ENCODE measurements at places on chromosomes 12 and 14.

DNA sequence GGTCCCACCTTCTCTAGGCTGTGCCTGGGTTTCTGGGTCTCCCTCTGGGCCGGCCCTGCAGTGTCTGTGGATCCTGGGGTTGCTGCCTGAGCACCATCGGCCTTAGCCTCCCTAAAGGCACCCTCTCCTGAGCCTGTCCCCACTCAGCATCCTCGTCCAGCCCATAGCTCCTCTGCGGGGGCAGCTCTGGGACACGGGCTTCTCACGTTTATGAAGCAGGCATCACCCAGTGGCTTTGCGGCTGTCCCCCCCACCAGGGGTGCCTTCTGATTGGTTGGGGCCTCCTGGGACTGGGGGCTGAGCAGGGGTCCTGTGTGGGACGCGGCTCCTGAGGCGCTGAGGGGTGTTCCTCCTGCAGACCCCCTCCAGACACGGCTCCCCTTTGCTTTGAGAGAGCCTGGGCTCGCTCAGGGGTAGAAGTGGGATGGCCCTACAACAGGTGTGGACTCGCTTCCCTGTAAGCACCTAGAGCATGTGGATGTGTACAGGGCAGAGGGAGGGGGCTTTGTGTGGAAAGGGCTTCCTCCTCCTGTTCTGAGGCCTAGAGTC is 10.7 kb downstream of the ULK1 start:
- DNase-seq = no peak

DNA sequence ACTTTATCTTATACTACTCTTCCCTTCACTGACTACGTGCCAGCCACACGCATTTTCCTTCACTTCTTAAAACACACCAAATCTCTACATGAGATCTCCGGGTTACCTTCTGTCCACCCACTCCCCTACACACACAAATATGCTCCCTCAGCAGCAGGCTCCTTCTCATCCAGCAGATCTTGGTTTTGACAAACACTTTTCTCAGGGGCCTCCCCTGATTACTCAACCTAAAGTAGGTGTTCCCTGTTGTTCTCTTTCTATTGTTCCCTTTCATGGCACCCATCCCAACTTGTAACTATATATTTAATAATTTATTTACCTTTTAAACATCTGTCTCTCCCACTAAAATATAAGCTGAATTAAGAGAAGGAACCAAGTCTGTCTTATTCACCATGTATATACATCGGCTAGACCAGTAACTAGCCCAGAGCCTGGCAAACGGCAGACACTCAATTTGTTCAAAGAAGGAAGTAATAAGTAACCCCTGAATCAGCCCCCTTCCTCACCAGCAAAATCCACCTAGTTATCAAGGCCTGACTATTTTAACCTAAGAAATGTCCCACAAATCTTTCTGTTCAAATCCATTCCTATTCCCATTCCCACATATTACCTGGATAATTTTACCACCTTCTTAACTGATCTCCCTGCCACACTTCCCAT is 2.7 kb downstream of the C2CD5 start:
- no peak for DNase-seq

DNA sequence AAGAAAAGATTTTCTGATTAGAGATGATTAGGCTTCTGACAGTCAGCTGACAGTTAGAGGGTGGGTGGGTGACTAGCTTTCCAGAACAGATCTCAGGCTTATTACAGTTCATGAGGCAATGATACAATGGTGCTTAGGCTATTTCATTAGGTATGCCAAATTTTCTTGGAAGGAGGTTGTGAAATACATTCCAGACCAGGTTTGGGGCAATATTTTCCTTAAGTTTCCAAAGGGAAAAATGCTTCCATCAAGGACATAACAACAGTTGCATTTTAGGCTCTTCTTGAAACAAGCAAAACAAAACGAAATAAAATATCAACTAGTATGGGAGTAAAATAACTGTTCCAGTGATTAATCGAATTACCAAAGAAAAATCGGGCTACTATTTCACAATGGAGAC is 59.3 kb upstream of the CNTN1 start:
- no peak for DNase-seq

- no peak for DNase-seq
Measured at GRCh38 chr12:112979041-112979680, 842 bp downstream of the OAS2 start.

GRCh38 chr14:91243074-91243471 is 1.4 kb downstream of the GPR68 start:
- DNase-seq = no peak

GRCh38 chr14:39712293-39712999 is 280.2 kb upstream of the FBXO33 start:
- DNase-seq = no peak

GRCh38 chr14:39069923-39070322 is 33.1 kb downstream of the SEC23A start:
- DNase-seq = no peak

GRCh38 chr12:107864235-107864634 is 89.7 kb downstream of the ASCL4 start:
- DNase-seq = no peak

- DNase-seq = no peak
Measured at GRCh38 chr12:46227616-46228015, 41.2 kb downstream of the SLC38A1 start.

DNA sequence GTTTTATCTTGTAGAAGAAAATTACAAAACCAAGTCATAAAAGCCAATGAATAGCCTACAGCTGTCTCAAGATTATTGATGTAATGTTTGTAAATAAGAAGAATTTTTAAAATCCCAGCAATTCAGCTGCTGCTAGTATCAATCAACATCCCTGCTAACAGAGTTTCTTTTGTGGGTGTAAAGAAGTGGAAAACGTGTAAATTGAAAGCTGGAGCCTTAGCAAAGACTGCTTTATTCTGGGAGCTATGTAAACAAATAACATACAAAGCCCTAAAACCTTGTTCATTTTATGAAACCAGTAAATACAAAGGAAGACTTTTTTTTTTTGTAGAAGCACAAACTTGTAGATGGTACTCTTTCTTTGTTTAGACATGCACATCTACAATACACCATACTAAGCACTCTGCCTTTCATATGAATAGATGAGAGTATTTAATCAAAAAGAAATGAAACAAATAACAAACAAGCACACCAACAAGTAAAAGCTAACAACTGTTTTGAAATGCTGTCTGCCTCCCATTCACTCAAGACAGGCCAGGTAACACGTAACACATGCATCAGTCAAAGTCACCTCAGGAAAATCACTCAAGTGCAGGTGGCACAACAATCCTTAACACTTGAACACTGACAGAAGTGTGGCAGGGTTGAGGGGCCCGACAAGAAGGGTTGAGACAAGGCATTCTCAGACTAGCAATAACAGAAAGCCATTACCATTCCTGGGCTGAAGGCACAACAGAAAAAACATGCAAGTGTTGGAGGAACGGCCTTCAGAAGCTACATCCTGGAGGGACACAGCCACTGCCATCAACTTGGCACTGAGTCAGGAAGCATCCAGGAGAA is 1364.0 kb upstream of the SEL1L start:
- DNase-seq = no peak

- DNase-seq = no peak
Measured at GRCh38 chr12:18443768-18444437, 182.6 kb downstream of the PIK3C2G start.

GRCh38 chr12:59636945-59637691 is 41.3 kb downstream of the SLC16A7 start:
- DNase-seq = no peak

- DNase-seq = no peak
Measured at GRCh38 chr12:84874125-84874824, 38.3 kb downstream of the SLC6A15 start.

Data from progenitor cell of endocrine pancreas (in vitro differentiated cells).